ENCODE measurements at places on chromosomes 7 and 10.

DNA sequence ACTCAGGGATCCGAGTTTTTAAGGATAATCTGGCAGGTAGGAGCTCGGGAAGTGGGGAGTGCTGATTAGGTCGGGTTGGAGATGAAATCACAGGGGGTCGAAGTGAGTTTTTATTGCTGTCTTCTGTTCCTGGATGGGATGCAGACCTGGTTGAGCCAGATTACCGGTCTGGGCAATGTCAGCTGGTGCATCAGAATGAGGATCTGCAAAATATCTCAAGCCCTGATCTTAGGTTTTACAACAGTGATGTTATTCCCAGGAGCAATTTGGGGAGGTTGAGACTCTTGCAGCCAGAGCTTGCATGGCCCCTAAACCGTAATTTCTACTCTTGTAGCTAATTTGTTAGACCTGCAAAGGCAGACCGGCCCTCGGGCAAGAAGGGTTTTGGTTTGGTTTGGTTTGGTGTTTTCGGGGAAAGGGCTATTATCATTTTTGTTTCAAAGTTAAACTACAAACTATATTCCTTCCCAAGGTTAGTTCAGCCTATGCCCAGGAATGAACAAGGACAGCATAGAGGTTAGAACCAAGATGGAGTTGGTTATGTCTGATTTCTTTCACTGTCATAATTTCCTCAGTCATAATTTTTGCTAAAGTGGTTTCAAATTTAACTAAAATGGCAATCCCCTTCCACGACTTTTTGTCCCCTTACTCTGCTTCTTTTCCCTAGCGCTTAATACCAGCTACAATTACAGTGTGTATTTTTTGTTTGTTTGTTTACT is 20.6 kb upstream of the PIK3CG start:
- no peak for DNase-seq
- no peaks in the 10 kb centered on the region for H3K27me3 ChIP-seq
- no peak overlapping the region for H3K4me3 ChIP-seq
- no peaks in the 10 kb centered on the region for H3K4me1 ChIP-seq

- H3K27me3 ChIP-seq: no peaks in the 10 kb centered on the region
- H3K27ac ChIP-seq: no peak overlapping the region
- H3K4me3 ChIP-seq: no peak overlapping the region
- peaks cover 5% of the 10 kb centered on the region for H3K36me3 ChIP-seq
Measured at GRCh38 chr7:47370461-47371042, 211.4 kb downstream of the TNS3 start.

- H3K4me3 ChIP-seq: no peak overlapping the region
- H3K27ac ChIP-seq: no peak overlapping the region
- no peak for DNase-seq
Measured at GRCh38 chr10:76548716-76549115, 1088.9 kb downstream of the KCNMA1 start.

DNA sequence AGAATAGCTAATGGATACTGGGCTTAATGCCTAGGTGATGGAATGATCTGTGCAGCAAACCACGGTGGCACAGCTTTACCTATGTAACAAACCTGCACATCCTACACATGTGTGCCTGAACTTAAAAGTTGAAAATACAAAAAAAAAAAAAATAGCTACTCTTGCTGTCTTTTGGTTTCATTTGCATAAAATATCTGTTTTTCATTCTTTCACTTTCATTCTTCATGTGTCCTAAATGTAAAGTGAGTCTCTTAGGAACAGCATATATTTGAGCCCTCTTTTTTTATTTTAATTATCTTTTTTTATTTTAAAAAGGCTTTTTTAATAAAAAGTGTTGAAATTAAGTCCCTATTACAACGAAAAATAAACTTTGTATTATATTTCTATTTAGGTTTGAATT is 836.1 kb upstream of the KCND2 start:
- H3K4me1 ChIP-seq: peaks cover 16% of the 10 kb centered on the region
- no peaks in the 10 kb centered on the region for H3K36me3 ChIP-seq
- DNase-seq: no peak
- no peak overlapping the region for H3K4me3 ChIP-seq
- no peak overlapping the region for H3K27ac ChIP-seq
- H3K27me3 ChIP-seq: no peaks in the 10 kb centered on the region

- DNase-seq: no peak
- H3K4me3 ChIP-seq: no peak overlapping the region
- H3K27me3 ChIP-seq: no peaks in the 10 kb centered on the region
- H3K4me1 ChIP-seq: no peaks in the 10 kb centered on the region
- no peak overlapping the region for H3K27ac ChIP-seq
Measured at GRCh38 chr7:82335927-82336326, 107.7 kb downstream of the CACNA2D1 start.

DNA sequence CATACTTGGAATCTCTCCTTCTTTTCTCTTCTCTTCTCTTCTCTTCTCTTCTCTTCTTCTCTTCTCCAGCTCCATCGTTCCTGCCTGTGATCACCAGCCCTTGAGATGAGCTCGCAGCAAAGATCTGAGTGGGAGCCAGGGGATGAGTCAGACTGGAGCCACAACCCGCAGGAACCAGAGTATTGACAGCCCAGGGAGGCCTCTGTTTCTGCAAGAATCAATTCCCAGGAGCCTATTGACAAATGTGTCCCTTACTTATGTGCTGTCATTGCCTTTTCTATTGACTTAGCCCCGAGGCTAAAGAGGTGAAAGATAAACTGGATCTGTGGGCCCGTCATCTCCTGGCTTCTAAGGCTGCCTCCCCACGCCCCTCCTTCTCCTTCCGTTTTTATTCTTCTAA is 13.1 kb upstream of the HABP2 start:
- peaks cover 41% of the 10 kb centered on the region for H3K4me1 ChIP-seq
- no peaks in the 10 kb centered on the region for H3K27me3 ChIP-seq
- no peaks in the 10 kb centered on the region for H3K36me3 ChIP-seq
- H3K4me3 ChIP-seq: no peak overlapping the region
- peak overlapping the region; percentile 45 for H3K27ac ChIP-seq

GRCh38 chr7:74092321-74092963 is 8.8 kb downstream of the LIMK1 start:
- H3K27ac ChIP-seq: peak overlapping the region; percentile 47
- H3K27me3 ChIP-seq: no peaks in the 10 kb centered on the region
- no peak overlapping the region for H3K4me3 ChIP-seq
- peak; percentile 59 for DNase-seq
- no peaks in the 10 kb centered on the region for H3K4me1 ChIP-seq
- H3K36me3 ChIP-seq: no peaks in the 10 kb centered on the region

- no peaks in the 10 kb centered on the region for H3K36me3 ChIP-seq
- no peak overlapping the region for H3K4me3 ChIP-seq
- H3K27ac ChIP-seq: no peak overlapping the region
- no peak for DNase-seq
- H3K4me1 ChIP-seq: no peaks in the 10 kb centered on the region
- no peaks in the 10 kb centered on the region for H3K27me3 ChIP-seq
Measured at GRCh38 chr10:47451273-47451997, 32.5 kb downstream of the ANXA8 start.

All from right lobe of liver (tissue), 6 donors.